GM23338 (cell line): ENCODE measurements at places on chromosomes 1 and 21. TPM values are rescaled to one million over a fixed set of nuclear protein-coding genes. Genes with fewer than 3 reads are reported as not detected.

Gene SMPDL3B
- total RNA-seq: 78.5 and 83.1 TPM in 2 replicates

Gene S100A2
- 0.66 TPM in 1 of 2 replicates, not detected in the other for total RNA-seq

Gene CR1
- 0.70 and 0.76 TPM in 2 replicates for total RNA-seq

Gene SPRR2E
- total RNA-seq: not detected in 2 replicates

Gene ADAMTSL4
- 3.6 and 5.3 TPM in 2 replicates for total RNA-seq

Gene RAP1GAP
- total RNA-seq: 5.9 and 6.6 TPM in 2 replicates

Gene MEGF6
- total RNA-seq: 15.4 and 21.4 TPM in 2 replicates

Gene KLF17
- not detected in 2 replicates for total RNA-seq

- H3K4me3 ChIP-seq: no peak overlapping the region
- H3K36me3 ChIP-seq: no peaks in the 10 kb centered on the region
- peaks cover 10% of the 10 kb centered on the region; the same call in 1 of the 2 replicates for H3K4me1 ChIP-seq
- no peaks in the 10 kb centered on the region for H3K27me3 ChIP-seq
- H3K27ac ChIP-seq: no peak overlapping the region
- no peak for DNase-seq
Measured at GRCh38 chr1:204592246-204592948, 76.2 kb downstream of the MDM4 start.

GRCh38 chr1:6378096-6378746 is 15.3 kb downstream of the ACOT7 start:
- no peaks in the 10 kb centered on the region for H3K4me1 ChIP-seq
- H3K36me3 ChIP-seq: no peaks in the 10 kb centered on the region
- H3K27ac ChIP-seq: no peak overlapping the region; the same call in 1 of the 2 replicates
- H3K27me3 ChIP-seq: no peaks in the 10 kb centered on the region

GRCh38 chr1:43951021-43951985 is 4.6 kb downstream of the IPO13 start:
- H3K36me3 ChIP-seq: no peaks in the 10 kb centered on the region
- H3K4me1 ChIP-seq: peaks cover 3% of the 10 kb centered on the region; the same call in 1 of the 2 replicates
- H3K4me3 ChIP-seq: no peak overlapping the region
- no peak for DNase-seq
- no peaks in the 10 kb centered on the region for H3K27me3 ChIP-seq
- no peak overlapping the region for H3K27ac ChIP-seq

GRCh38 chr21:17679002-17679600 is 66.4 kb upstream of the BTG3 start:
- no peak overlapping the region for H3K4me3 ChIP-seq
- no peaks in the 10 kb centered on the region for H3K36me3 ChIP-seq
- H3K27me3 ChIP-seq: no peaks in the 10 kb centered on the region
- H3K27ac ChIP-seq: no peak overlapping the region

GRCh38 chr1:2496087-2496622 is 20.1 kb downstream of the PLCH2 start:
- H3K4me3 ChIP-seq: no peak overlapping the region
- H3K27ac ChIP-seq: no peak overlapping the region
- DNase-seq: no peak
- no peaks in the 10 kb centered on the region for H3K36me3 ChIP-seq

DNA sequence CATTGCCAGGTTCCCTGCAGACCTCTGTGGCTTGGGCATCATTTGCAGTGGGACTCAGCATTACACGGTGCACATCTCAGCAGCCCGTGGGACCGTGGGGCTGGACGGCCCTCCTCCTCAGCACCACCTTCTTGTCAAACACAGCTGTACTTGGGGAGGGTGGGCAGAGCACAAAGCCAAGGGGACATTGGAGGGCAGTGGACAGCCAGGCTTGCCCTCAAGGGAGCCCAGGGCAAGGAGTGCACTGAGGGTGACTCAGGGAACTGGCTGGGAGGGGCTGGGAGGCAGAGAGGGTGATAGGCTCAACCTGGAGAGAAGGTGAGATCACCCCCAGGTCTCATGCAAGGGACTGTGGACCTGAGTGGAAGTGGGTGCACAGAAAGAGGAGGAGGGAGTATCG is 3.4 kb downstream of the CAPN9 start:
- peaks cover 40% of the 10 kb centered on the region for H3K4me1 ChIP-seq
- DNase-seq: no peak
- H3K36me3 ChIP-seq: no peaks in the 10 kb centered on the region
- H3K27ac ChIP-seq: no peak overlapping the region

DNA sequence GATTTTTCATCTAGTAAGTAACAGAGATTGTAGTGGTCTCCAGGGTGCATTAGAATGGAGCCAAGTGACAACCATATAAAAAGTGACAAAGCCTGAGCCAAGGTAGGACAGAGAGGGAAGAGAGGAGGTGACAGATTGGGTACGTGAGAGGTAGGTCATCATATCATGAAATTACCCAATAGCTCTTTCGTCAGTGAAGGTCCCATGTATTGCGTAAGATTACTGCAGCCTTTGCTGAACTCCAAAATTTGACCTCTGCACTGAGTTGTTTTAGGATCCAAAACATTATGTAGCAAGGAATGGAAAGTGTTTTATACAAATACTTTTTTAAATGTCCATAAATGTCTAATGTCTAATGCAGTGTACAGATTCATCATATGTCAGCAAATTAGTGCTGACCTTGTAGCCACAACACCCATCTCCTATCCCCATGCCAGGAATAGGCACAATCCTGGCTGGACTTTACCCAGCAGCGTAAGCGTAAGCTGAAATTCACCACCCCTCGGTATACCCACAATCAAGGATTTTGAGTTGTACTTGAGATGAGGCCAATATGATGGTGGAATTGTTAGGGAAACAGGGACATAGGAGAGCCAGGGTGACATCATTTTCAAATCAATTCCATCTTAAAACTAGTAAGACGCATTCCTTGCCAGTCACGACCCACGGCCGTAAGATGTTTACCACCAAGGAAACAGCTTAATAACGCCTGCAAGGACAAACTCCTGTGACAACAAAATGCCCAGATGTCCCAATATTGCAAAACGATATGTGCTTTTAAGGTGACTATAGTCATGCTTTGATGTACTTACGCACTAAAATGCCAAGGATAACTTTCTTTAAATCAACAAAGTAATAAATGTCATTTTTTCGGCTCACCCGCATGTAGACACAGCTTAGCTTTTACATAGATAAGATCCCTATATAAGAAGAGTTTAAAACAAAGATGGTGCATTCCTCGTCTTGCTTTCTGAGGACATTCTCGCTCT is 38.1 kb upstream of the GREM2 start:
- no peak overlapping the region for H3K4me3 ChIP-seq
- no peak for DNase-seq
- no peaks in the 10 kb centered on the region for H3K27me3 ChIP-seq
- no peaks in the 10 kb centered on the region for H3K36me3 ChIP-seq
- H3K27ac ChIP-seq: no peak overlapping the region

DNA sequence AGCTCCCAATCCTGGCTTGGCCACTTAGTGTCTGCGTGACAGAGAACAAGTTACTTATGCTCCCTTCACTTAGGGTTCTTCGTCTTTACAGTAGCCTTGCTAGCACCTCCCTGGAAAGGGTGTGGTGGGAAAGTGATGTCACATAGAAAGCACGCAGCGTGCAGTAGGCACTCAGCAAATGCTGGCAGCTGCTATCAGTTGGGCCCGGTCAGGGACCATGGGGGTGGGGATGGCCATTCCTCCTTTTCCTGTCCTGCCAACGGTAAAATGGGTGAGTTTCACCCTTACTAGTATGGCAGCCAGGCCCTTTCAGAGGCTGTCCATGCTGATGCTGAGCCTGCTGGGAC is 6.2 kb upstream of the KCNA10 start:
- no peak overlapping the region for H3K27ac ChIP-seq
- H3K4me1 ChIP-seq: peaks cover 5% of the 10 kb centered on the region; the same call in 1 of the 2 replicates
- no peaks in the 10 kb centered on the region for H3K36me3 ChIP-seq
- no peak for DNase-seq
- no peak overlapping the region for H3K4me3 ChIP-seq
- H3K27me3 ChIP-seq: no peaks in the 10 kb centered on the region

GRCh38 chr1:38685388-38685787 is 174.2 kb downstream of the RRAGC start:
- H3K36me3 ChIP-seq: no peaks in the 10 kb centered on the region
- no peak overlapping the region for H3K4me3 ChIP-seq

DNA sequence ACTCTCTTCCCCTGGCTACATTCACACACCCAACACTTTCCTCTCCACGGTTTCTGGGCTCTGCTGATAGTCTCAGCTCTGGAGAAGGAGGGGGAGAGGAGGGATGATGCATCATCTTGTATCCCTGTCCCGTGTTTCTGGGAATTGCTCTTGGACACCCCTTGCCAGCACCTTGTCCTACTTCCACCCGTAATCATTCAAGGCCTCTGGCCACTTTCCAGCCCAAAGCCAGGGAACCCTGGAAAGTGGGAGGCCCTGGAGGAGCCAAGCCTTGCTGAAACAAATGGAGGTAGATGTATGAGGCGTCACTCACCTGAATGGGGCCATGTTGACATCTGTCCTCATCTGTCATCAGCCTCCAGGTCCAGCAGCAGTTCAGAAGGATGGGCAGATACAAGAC is 4.4 kb downstream of the PLEKHO1 start:
- no peak overlapping the region for H3K4me3 ChIP-seq
- no peak overlapping the region for H3K27ac ChIP-seq
- peaks cover 17% of the 10 kb centered on the region for H3K27me3 ChIP-seq
- no peak for DNase-seq
- H3K4me1 ChIP-seq: peaks cover 12% of the 10 kb centered on the region

GRCh38 chr1:178500091-178500770 is 3.5 kb upstream of the CLEC20A start:
- H3K36me3 ChIP-seq: no peaks in the 10 kb centered on the region
- no peak overlapping the region for H3K4me3 ChIP-seq
- no peaks in the 10 kb centered on the region for H3K27me3 ChIP-seq
- no peaks in the 10 kb centered on the region; the same call in 1 of the 2 replicates for H3K4me1 ChIP-seq

- H3K27ac ChIP-seq: no peak overlapping the region
- peaks cover 47% of the 10 kb centered on the region for H3K4me1 ChIP-seq
- H3K4me3 ChIP-seq: no peak overlapping the region
- H3K36me3 ChIP-seq: peaks cover 8% of the 10 kb centered on the region; the same call in 1 of the 2 replicates
- no peaks in the 10 kb centered on the region for H3K27me3 ChIP-seq
Measured at GRCh38 chr1:119637710-119638109, 10.4 kb downstream of the ZNF697 start.

- H3K36me3 ChIP-seq: no peaks in the 10 kb centered on the region
- H3K4me3 ChIP-seq: no peak overlapping the region
- no peaks in the 10 kb centered on the region for H3K4me1 ChIP-seq
- no peaks in the 10 kb centered on the region for H3K27me3 ChIP-seq
- no peak for DNase-seq
Measured at GRCh38 chr1:93995837-93996536, 86.8 kb upstream of the GCLM start.

- no peaks in the 10 kb centered on the region for H3K27me3 ChIP-seq
- no peaks in the 10 kb centered on the region for H3K4me1 ChIP-seq
- no peak for DNase-seq
- no peak overlapping the region for H3K4me3 ChIP-seq
- H3K36me3 ChIP-seq: no peaks in the 10 kb centered on the region
- H3K27ac ChIP-seq: no peak overlapping the region
Measured at GRCh38 chr1:219687779-219688178, 74.9 kb upstream of the ZC3H11B start.

- no peaks in the 10 kb centered on the region for H3K4me1 ChIP-seq
- no peaks in the 10 kb centered on the region for H3K27me3 ChIP-seq
- H3K36me3 ChIP-seq: no peaks in the 10 kb centered on the region
- H3K27ac ChIP-seq: no peak overlapping the region
- H3K4me3 ChIP-seq: no peak overlapping the region
Measured at GRCh38 chr1:199089393-199090122, 450.7 kb downstream of the PTPRC start.

DNA sequence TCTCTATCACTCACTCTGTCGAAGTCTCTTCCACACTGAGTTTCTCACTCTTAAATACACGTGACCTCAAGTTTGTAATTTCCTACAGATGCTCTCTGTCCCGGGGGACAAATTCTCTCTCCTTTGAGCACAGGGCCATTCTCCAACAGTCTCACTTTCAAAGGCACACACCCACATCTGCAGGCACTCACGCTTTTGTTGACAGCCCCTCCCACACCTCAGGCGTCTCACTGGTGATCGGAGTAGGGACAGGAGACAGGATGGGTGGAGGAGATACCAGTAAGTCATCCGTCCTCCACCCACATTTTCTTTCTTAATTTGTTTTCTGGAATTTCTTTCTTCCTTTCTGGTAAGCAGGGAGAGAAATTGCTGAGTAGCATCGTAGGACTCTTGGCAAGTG is 40.6 kb upstream of the GREM2 start:
- H3K27me3 ChIP-seq: no peaks in the 10 kb centered on the region
- H3K36me3 ChIP-seq: no peaks in the 10 kb centered on the region
- no peak for DNase-seq
- no peak overlapping the region for H3K4me3 ChIP-seq
- H3K4me1 ChIP-seq: no peaks in the 10 kb centered on the region
- no peak overlapping the region for H3K27ac ChIP-seq

DNA sequence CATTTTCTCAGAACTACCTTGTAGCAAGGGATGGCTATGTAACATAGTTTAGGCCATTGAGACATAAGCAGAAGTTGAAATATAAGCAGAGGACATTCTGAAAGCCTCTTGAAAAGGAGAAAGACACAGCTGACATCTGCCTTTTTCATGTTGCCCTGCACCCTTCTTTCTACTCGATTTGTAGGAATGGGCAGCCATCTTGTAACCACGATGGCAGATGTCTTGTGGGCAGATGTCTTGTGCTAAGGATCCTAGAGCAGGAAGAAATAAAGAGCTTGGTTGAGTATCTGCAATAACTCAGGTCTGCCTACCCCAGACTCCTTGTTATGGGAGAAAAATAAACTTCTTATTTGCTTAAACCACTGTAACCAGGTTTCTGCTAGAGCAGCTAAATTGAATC is 351.0 kb downstream of the PDE4B start:
- H3K27me3 ChIP-seq: no peaks in the 10 kb centered on the region
- H3K27ac ChIP-seq: no peak overlapping the region
- no peak for DNase-seq
- H3K36me3 ChIP-seq: no peaks in the 10 kb centered on the region
- H3K4me3 ChIP-seq: no peak overlapping the region

DNA sequence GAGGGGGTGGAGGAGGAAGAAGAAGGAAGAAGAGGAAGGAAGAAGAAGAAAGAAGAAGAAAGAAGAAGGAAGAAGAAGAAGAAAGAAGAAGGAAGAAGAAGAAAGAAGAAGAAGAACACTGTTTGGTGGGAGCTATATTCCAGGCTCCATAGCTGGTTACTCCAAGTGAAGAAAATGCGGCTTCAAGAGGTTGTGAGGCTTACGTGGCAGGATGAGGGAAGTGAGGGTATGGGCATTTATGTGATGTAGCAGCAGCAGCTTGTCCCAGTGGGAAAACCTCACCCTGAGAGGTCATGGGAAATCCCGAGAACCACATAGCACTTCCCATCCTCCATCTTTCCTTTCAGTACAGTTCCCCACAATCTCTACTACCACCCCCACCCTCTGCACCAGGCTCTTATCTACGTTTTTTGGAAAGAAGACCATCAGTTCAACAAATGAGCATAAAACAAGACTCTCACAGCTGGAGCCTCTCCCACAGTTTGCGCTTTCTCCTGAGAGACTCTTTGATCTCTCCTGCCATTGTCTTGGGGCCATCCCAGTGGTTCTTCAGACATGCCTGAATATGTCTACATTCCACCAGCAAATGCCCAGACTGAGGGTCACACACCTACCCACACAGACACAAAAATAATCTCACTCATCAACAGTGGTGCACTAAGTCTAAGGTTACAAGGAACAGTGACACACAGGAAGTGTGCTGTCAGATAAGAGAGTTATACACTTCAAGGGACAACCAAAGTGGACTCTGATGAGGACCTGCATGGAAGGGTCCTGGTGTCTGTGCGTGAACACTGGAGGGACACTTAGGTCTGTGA is 77.9 kb upstream of the KCNJ15 start:
- no peak overlapping the region for H3K4me3 ChIP-seq
- DNase-seq: no peak
- no peaks in the 10 kb centered on the region for H3K36me3 ChIP-seq
- no peaks in the 10 kb centered on the region for H3K27me3 ChIP-seq
- H3K27ac ChIP-seq: no peak overlapping the region
- H3K4me1 ChIP-seq: no peaks in the 10 kb centered on the region
